ENCODE measurements at places on chromosomes 2 and 18. TPM values are rescaled to one million over a fixed set of nuclear protein-coding genes. Genes with fewer than 3 reads are reported as not detected.

NIF3L1 gene
- total RNA-seq = 13.8 TPM

IL36G gene
- not detected for total RNA-seq

- no peak for DNase-seq
Observed at GRCh38 chr2:236691799-236692167, 122.2 kb downstream of the ACKR3 start.

GRCh38 chr2:138323382-138324067, 178.0 kb upstream of the SPOPL start:
- no peak for DNase-seq

GRCh38 chr2:197675711-197676188, 363 bp upstream of the RFTN2 start:
- DNase-seq = no peak

GRCh38 chr18:47756364-47757016, 174.0 kb downstream of the SMAD2 start:
- peak; percentile 79 for DNase-seq

PDK1 gene
- total RNA-seq = 6.0 TPM

DNA sequence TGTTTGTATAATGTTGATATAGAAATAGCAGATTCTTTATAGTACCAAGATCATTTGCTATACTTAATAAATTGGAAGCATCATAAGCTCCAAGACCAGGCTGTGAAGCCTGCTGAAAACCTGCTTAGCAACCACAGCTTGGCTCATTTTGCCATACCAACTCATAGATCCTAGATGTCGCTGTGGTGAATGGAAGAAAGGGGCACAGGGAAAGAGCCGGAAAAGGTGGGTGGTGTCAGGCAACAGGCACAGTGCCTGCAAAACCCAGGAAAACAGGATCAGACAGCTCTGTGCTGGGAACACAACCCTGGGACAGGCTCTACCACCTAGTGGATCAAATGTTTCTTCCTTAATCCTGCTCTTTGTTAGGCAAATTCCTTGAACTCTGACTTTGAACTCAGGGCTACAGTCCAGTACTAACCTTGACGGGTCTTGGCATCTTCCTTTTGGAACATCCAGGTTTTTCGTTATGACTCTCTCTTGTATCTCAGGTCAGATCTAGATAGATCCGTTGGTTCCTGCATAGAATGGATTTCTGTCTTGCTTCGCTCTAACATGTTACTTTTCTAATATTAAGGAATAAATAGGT, 31.6 kb downstream of the TWSG1 start:
- DNase-seq = no peak

TRABD2A gene
- 6.5 TPM for total RNA-seq

DNA sequence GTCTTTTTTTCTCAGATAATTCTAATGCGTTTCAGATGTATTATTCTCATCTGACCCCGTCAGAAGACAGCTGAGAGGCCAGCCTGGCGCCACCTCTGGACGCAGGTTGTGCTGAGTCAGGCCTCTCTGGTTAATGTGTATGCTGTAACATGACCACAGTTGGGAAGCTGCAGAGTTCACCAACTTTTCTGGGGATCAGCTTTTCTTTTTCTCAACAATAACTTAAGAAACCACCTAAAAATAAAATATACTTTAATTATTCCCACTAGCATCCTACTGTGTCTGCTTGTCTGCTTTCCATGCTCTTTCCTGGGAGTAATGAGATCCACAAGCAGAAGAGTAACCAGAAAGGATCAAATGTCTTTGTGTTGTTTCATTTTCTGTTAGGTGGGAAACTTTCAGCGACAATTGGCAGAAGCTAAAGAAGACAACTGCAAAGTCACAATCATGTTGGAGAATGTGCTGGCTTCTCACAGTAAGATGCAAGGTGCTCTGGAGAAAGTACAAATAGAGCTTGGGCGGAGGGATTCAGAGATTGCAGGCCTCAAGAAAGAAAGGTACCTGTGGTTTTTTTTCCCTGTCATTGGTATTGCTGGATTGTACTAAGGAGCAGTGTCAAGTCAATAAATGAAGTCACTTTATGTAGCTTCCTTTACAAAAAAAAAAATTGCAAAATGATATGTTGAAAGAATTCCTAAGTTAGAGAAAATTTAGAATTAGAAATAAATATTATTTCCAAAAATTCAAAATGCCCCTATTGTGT, 79.8 kb downstream of the CCDC150 start:
- DNase-seq = no peak

DNA sequence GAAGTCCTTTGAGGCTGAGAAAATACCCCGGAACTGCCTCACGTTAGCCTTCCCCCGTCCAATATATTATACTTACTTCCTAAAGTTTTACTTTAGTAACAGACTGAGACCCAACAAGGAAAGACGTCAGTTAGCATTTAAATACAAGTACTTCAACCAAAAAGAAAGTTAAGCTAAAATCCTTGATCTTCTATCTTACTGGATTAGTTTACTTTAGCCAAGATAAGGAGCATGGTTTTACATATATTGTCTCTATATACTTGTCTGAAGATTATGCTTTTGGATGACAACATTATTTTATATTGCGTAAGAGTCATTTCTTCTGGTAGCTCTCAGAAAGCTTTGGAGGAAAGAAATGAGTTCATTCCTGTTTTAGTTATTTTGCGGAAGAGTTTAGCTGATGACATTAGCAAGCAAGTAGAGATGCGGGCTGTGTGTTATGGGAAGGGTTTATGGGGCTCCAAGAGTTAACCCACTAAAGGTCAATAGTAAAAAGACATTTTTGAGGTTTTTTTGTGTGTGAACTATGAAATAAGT, 532.9 kb downstream of the ZNF516 start:
- no peak for DNase-seq

HOXD13 gene
- not detected for total RNA-seq

HES6 gene
- total RNA-seq = 7.3 TPM
